Fibroblast of upper back skin (primary cell): ENCODE measurements at places on chromosomes 7 and 10.

DNA sequence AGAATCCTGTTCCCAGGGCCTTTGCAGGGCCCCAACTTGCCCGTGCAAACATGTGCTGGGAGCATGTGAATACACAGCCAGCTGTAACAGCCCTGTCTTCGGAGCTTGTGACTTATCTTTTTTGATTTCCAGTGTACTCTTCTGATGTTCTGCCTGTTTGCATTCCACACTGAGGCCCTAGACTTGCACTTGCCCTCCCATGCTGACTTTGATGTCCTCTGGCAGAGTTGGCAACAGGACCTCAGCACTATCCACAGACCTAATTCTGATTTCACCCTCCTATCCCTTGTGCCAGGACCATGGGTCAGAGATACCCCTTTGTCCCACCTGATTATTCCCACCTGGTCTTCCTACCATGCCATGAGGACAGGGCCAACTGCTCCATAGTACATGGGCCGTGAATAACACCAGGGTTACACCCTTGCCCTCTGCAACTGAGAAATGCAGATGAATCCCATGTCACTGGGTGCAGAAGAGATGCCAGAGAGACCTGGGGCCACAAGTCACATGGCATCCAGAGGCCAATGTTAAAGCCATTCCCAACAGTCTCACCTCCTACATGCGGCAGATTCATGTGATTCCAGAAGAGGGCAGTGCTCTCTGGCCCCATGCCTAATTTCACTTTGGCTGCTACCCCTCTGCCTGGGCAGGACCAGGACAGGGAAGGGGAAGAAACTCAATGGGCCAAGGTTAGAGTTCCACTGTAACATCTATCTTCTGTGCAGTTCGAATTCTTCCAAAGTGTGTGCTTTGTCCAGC, 43.0 kb downstream of the SCRN1 start:
- peak; percentile 36 for DNase-seq

DNA sequence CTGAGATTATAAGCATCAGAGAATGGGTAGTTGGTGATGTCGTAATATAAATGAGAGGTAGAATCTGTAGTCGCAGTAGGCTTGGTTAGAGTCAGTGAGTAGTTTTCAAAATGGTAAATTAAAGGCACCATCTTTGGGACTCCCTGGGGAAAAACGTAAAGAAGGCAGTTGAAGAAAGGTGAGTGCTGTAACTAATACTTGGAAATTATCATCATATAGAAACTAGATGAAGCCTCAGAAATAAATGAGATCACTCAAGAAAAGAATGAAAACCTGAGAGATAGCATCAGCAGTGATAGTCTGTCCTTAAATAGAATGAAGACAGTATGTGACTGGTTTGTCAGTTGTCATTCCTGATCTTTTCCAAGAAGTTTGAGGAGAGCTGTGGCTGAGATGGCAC, 23.8 kb downstream of the PALS2 start:
- DNase-seq = no peak

DNA sequence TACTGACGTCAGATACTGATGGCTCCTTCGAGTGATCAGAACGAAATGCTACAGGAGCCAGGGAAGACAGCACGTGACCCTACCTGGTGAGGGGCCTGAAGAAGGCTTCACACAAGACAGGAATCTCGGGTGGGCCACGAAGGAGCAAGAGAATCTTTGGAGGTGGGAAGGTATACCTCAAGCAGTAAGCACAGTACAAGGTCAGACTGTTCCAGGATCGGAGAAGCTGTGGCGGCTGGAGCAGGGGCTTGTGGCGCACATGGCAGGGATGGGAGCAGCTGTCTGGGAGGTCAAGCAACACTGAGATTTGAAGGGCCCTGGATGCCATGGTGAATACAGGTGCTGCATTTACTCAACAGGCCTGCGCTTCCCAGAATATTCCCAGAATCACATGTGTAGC, 45.4 kb downstream of the C10orf143 start:
- DNase-seq = no peak

GRCh38 chr10:126519185-126519584, 130.9 kb upstream of the ADAM12 start:
- no peak for DNase-seq

DNA sequence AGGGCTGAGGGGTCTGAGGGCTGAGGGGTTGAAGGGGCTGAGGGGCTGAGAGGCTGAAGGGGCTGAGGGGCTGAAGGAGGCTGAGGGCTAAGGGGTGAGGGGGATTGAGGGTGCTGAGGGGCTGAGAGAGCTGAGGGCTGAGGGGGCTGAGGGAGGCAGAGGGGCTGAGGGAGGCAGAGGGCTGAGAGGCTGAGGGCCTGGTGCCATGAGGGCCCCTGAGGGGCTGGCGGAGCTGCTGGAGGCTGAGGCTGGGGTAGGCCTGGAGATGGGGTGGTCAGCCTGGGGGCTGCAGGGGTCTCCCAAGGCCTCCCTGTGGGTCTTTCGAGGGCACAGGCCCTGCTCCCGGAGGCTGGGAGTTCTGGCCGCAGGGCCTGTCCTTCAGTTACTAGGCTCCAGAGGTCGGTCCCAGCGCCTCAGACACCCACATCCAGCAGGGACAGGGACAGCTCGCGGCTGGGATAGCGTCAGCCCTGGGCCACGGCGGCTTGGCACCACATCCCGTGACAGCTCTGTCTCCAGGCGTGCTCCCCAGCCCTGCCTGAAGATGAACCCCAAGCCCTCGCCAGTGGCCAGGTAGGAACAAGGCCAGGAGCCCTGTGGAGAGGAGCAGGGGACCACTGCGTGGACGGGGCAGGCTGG, 16.9 kb downstream of the MYO1G start:
- DNase-seq = no peak

DNA sequence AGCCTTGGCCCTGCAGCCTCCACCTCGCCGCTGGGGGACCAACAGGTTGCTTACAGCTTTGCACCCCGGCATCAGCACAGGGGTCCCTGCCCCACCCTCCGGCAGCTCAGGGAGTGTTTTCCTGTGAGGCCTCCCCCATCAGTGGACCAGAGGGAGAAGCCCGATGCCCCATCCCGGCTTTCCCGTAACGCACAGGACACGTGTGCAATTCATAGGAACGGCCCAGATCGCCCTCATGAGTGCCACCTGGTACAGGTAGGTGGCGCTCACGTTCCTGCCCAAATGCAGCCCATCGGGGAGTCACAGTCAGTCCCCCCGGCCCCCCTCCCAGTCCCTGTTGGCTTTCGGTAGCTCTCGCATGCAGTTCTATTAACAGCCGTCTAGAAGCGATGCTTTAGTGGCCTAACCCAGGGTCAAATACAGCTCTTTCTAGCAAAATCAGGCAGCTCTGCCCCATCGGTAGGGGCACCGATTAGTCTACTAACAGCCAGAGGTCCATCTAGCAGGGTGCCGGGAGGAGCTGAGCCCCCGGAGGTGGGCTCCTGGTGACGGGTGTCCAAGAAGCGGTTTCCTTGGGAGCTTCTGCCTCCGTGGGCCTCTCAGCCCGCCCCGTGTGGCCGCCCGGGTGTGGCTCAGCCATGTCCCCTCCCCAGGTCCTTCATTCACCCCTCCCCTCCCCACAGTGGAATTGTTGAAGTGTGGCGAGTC, 48.4 kb upstream of the GTF2IRD1 start:
- DNase-seq = no peak

- DNase-seq = no peak
These were observed 44.5 kb downstream of the TBATA start for GRCh38 chr10:70740406-70741288.

DNA sequence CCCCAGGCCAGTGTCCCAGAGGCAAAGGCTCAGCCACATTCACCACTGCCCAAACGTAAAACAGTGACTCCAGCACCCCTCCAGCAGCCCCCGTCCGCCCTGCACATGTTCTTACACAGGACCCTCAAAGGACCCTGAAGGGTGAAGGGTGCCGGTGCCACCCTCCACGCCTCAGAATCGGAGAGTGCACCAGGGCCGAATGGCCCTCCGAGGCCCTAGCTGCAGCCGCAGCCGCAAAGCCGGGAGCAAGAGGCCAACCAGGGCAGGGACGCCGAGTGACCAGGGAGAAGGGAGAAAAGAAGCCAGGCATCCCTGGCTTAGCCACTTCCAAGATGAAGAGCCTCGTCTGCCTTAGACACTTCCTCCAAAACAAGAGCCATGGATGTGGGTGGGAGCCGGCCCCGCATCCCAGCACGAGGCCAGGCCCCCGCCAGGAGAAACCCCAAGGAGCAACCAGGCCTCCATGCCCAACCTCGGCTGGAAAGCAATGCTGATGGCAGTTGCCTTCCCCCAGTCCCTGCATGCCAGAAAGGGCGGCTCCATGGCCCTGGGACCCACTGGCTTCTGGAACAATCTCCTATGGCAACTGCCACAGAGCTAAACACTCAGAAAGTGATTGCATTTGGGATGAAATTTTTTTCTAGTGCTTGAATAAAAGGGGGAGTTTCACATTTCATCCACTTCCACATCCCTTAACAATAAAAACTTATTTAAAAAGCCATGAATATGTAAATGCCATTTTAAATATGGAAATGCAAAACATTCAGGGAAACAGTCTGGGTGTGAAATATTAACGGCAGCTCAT, 92.3 kb downstream of the MAD1L1 start:
- DNase-seq = no peak

GRCh38 chr10:127151981-127152699, 44.3 kb downstream of the INSYN2A start:
- no peak for DNase-seq

DNA sequence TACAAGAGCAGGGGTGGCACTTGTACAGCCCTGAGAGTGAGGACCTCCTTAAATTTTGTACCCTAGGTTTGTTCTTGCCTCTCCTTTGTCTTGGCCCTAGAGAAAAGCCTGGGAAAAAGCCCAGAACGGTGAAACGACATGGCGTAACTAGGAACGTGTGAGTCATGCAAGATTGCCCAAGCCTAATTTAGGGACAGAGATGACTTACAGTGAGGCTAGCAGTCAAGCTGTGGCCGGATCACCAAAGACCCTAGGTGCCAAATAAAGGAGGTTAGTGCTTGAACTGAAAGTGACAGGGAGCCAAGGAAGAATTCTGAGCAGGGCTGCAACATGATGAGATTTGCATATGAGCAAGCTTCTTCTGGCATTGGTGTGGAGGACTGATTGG, 25.1 kb downstream of the TBXAS1 start:
- DNase-seq = peak; percentile 34

DNA sequence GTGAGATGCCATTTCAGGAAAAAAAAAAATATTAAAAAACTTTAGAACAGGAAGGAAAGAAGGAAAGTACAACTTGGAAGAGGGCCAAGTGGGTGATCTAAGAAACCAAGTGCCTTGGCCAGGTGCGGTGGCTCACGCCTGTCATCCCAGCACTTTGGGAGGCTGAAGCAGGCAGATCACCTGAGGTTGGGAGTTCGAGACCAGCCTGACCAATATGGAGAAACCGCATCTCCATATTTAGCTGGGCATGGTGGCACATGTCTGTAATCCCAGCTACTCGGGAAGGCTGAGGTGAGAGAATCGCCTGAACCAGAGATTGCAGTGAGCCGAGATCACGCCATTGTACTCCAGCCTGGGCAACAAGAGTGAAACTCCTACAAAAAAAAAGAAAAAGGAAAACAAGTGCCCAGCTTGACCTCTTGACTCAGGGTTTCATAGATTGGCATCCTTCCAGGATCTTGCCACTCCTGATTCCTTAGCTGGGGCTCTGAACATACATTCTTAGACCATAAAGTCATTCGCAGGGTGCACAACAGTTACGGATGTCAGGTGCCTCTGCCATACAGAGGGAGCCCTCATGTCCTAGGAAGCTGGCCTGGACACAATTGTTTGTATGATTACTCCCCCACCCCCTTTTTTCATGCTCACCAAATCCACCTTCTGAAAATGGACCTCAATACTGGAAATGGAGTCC, 2.1 kb upstream of the GUSB start:
- no peak for DNase-seq

DNA sequence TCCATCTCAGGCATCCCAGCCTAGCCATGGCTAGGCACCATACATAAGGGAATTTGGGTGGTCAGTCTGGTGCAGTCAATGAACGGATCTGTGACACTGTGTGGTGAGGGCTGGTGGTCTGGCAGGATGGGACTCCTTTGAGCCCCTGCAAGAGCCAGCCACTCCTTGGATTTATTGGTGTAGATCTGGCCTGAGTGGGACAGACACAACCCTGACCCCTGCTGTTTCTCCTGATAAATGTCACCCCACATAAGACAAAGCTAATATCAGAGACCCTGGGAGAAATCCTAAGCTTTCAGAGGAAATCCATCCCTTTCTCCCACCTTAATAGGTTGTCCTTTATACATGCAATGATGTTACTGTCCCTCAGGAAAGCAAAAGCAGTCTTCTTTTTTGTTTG, 2.3 kb downstream of the FBXO24 start:
- peak; percentile 22 for DNase-seq

- no peak for DNase-seq
These were observed 90.1 kb upstream of the PIK3CG start for GRCh38 chr7:106774768-106775551.

DNA sequence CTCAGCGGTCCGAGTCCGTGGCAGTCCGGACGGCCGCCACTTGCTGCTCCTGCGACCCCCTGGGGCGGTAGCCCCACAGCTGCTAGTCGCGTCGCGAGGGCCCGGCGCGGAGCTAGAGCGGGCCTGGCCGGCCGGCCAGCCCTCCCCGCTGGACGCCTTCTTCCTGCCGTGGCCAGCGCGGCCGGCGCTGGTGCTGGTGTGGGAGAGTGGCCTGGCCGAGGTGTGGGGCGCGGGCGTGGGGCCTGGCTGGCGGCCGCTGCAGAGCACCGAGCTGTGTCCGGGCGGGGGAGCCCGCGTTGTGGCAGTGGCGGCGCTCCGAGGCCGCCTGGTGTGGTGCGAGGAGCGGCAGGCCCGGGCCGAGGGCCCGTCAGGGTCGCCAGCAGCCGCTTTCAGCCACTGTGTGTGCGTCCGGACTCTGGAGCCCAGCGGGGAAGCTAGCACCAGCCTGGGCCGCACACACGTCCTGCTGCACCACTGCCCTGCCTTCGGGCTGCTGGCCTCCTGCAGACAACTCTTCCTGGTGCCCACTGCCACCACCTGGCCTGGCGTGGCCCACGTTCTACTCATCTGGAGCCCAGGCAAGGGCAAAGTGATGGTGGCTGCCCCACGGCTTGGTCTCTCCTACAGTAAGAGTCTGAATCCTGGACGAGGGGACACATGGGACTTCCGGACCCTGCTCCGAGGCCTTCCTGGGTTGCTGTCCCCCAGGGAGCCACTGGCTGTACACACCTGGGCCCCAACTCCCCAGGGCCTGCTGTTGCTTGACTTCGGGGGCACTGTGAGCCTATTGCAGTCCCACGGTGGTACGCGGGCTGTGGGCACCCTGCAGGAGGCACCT, 631 bp downstream of the HPS6 start:
- DNase-seq = no peak

DNA sequence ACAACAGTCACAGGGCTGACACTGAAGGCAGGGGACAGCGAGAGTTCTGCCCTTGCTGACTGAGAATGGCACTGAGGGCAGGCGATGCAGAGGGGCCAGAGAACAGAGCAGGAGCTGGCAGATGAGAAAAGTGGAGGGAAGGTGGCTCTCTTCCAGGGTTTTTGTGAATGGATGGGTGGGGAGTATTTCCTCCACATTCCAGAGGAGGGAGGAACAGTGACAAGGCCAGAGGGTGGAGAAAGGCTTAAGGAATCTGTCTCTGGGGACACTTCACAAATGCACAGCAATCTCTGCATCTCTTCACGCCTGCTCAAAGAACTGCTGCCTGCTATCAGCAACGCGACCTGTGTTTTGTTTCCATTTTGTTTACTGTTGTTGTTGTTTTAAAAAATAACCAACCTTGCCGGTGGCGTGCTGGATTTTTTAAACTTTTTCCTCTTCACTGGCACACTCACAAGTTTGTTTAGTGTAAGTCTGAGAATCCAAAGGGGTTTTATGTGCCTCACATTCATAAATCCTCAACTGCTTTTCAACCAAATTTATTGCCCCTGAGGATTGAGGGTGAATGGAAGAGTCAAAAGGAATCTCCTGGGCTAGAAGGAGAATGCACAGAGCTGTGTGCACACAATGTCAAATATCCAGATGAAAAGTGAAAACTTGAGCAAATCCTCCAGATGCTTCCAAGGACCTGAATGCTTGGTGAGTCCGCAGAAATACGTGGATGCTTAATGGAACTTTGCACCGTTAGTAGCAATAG, 129.3 kb downstream of the GLI3 start:
- peak; percentile 79 for DNase-seq
